ENCODE measurements at places on chromosomes 3 and 15.

DNA sequence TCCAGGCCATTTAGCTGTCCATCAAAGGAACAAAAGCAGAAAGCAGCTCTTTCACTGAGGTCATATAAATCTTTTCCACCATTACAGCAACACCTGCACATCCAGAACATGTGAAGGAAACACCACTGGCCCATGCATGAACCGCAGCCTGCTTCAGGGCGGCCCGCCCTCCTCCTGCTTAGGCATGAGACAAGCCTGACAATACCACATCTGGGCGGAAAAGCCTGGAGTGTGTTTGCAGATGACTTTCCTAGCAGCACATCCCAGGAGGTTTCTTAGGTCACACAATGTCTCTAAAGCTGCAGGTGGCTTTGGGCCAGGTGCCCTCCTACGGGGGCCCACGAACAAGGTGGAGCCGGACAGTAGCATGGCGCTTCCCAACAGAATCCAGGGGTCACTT is 19.6 kb downstream of the CYFIP1 start:
- DNase-seq: no peak

DNA sequence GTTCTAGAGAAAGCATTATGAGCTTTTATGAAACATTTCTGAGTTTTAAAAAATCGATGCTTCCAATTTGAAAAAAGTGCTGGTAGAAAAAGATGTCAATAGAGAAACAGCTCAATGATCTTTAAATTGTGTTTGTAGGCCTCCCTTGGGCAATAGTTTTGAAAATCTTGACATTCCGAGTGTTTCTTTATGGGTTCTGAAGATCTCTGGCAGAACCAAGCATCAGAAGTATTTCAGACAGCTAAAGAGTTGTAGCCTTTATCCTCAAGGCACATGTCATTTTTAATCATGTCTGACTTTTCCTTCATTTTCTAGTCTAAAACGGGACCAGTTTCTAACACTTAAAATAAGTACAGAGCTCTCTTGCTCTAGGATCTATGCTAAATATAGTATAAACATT is 188.1 kb upstream of the CBLB start:
- DNase-seq: no peak

DNA sequence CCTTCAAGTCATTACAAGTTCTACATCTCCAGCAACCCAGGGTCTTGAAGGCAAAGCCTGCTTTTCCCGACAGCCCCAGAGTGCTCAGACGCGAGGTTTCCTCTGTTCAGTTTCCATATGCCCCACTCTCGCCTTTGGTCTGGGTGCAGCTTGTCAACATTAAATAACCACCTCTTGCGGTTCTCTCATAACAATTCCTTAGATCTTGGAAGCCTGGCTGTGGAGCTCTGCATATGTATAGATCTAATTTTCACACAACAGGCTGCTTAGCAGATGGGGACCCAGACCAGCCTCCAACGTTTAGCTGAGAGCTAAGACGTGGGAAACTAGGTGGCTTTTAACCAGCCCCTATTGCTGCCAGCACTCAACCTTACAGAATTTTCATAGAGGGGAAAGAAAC is 295.5 kb downstream of the RPLP1 start:
- no peak for DNase-seq

GRCh38 chr3:151091685-151092345 is 6.4 kb downstream of the MED12L start:
- DNase-seq: no peak

- DNase-seq: no peak
These were observed 18.3 kb upstream of the MYH15 start for GRCh38 chr3:108528459-108529252.

DNA sequence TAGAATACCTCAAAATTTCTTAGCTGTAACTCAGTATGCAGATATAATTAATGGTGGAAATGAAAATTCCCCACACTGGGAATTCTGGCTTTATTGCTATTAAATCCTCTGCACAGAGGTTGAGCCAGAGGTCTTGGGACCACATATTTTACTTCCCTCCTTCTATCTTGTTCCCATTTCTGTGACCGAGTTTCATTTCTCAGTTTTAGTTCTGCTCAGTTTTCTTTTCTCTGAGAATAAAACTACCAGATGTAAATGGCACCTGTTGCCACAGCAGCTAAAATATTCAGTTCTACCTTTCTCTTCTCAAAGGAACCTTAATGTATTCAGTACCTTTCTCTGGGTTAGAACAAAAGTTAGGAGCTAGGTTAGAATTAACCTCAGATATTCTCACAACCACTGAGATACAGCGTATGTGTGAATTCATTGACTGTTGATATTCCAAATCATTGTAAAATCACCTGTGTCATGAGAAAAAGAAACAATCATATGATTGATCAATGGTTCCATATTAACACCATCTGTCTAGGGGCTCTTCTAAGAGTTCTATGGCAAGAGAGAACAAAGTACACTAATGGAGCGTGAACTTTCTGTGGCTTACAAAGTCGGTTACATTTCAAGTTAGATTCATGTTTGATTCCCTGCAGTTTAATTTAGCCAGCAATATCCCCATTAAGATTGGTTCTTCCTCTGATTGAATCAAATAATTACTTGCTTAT is 374.1 kb downstream of the EFHB start:
- no peak for DNase-seq

- DNase-seq: no peak
These were observed 30.0 kb upstream of the TSEN2 start for GRCh38 chr3:12454076-12454815.

DNA sequence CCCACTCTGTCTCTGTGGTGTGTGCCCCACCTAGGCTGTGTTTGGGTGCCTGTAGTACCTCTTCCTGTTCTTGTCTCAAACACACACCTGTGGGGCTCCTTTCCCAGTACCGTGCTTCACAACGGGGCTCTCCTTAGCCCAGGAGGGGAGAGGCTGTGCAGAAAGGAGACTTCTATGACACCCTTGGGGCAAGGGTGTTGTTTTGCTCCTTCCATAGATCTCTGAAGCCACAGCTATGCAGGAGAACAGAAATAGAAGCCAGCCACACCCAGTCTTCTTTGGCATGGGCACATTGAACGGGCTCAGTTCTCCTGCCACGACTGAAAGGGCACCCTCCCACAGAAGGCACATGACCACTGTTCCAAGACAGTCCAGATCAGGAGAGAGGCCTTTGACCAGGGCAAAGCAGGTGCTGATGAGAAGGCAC is 74.3 kb downstream of the LIPC start:
- no peak for DNase-seq

DNA sequence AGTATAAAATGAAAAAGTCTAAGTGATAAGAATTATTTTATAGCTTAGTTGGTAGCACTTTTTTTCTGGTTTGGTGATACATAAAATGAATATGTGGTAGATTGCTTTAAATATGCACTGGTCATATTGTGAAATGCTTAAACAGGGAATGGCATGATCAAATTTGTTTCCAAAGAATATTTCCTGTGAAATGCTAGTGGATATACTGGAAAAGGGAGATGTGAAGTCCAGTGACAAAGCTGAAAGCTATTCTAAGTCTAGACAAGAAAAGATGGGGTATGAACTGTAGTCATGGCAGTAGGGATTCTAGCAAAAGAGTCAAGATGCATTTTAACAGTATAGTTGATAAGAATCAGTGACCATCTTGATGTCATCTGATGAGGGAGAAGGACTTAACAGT is 98.9 kb upstream of the MME start:
- DNase-seq: no peak

Measured in activated naive CD8-positive, alpha-beta T cell treated with anti-CD3 and anti-CD28 coated beads, Interleukin-2, amount 50 U/mL, for 16 hours (primary cell).